Brain (organoid and tissue), 16 donors: ENCODE measurements at places on chromosomes 3 and 15.

DNA sequence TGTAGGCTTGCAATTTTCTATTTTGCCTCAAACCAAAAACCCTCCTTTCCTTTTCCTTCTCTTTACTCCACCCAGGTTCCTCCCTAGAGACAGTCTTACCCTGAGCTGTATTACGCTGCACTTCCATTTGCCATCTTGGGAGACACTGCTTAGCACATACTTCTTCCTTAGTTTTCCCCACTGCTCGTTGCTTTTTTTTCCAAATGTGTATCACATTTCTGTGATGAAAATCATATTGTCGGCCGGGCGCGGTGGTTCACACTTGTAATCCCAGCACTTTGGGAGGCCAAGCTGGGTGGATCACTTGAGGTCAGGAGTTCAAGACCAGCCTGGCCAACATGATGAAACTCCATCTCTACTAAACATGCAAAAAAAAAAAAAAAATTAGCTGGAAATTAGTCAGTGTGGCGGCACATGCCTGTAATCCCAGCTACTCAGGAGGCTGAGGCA, 29.5 kb downstream of the POPDC2 start:
- DNase-seq: no peak

DNA sequence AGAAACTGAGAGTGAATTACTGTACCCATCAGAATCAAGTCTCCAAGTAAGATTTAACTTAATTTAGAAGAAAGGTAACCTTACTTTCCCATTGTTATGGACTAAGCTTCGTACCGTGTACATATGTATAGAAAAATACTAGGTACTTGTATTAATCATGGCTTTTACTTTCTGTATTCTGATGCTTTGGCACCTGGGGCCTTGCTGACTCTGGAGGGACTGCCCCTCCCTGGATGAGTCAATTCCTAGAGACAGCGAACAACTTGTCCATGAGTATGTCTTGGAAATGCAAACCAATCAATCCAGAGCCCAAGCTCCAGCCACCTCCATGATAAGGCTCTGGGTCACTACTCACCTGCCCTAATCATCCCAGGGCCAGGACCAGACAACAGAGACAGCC, 50.0 kb upstream of the DGKG start:
- DNase-seq: no peak

DNA sequence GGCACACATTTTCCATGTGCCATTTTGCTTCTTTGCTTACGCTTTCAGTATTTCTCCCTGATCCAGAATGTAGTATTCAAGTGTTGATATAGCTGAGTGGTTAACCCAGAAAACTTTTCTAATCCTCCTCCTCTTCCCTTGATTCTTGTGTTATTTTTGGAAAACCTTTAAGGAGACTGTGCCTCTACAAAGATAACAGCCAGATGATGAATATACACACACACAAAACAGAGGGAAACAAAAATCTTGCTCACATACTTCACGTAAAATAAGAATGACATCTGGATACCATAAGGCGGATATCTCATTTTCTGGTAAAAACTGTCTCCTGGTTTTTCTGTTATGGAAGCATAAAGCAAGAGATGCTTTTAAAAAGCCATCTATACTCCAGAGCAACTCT, 295.8 kb upstream of the THBS1 start:
- no peak for DNase-seq

DNA sequence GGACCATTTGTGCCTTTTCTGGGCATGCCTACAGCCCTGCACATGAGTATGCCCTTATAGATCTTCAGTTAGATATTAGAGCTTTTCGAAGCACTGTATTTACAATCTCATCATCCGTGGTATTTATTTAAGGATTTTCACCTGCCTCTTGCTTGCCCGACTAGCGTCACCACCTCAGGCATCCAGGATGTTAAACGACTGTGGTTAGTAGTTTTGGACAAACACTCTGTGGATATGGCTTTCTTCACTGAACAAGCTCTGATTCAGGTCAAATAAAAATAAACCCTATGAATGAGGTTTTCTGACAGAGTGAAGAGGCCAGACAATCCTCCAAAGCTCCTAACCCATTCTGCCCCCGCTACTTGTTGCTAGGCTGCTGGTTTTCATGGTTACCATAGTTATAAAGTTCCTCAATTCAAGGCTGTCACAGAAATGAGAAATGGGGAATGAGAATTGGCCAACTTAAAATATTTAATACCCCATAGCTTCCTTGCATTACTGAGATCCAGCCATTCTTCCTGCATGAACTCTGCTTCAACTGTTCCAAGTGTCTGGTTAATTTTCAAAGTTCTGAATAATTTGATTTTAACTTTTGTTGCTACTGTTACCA, 440.1 kb downstream of the GABRG3 start:
- DNase-seq: no peak

- no peak for DNase-seq
Observed at GRCh38 chr3:43390255-43390588, 103.9 kb downstream of the SNRK start.

- no peak for DNase-seq
Observed at GRCh38 chr3:127066635-127067034, 83.7 kb downstream of the PLXNA1 start.

GRCh38 chr15:62881056-62881455, 161.5 kb upstream of the TPM1 start:
- DNase-seq: no peak

DNA sequence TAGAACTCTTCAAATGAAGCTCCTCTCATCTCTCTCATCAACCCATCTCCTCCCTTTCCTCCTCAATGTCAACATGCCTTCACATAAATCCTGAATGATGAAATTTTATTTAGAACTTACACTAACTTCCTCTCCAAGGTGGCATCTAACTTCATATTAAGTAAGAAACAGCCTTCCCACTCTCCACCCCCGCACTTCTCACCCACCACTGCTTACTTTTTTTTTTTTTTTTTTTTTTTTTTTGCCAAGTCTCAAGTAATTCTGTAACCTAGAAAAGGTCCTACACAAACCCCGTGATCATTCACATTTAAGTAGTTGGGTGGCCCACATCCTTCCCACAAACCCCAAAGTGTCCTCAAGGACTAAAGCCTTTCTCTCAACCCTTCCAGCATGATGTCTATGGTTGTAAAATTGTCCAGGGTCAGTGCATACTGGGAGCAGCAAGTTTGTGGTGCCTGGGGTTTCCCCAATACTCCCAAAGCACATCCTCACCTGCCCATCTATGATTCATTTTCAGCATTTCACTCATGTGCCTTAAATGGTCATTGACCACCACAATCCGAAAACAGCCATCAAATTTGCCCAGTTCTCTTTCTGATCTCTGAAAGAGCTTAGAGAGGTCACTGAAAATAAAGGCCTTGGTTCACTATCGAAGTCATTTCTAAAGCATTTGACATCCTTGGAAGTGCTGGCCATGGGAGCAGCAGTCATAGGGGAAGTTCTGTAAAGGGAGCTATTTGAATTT, 47.2 kb downstream of the CD86 start:
- DNase-seq: no peak

GRCh38 chr15:78263907-78264303, 457 bp upstream of the DNAJA4 start:
- no peak for DNase-seq

DNA sequence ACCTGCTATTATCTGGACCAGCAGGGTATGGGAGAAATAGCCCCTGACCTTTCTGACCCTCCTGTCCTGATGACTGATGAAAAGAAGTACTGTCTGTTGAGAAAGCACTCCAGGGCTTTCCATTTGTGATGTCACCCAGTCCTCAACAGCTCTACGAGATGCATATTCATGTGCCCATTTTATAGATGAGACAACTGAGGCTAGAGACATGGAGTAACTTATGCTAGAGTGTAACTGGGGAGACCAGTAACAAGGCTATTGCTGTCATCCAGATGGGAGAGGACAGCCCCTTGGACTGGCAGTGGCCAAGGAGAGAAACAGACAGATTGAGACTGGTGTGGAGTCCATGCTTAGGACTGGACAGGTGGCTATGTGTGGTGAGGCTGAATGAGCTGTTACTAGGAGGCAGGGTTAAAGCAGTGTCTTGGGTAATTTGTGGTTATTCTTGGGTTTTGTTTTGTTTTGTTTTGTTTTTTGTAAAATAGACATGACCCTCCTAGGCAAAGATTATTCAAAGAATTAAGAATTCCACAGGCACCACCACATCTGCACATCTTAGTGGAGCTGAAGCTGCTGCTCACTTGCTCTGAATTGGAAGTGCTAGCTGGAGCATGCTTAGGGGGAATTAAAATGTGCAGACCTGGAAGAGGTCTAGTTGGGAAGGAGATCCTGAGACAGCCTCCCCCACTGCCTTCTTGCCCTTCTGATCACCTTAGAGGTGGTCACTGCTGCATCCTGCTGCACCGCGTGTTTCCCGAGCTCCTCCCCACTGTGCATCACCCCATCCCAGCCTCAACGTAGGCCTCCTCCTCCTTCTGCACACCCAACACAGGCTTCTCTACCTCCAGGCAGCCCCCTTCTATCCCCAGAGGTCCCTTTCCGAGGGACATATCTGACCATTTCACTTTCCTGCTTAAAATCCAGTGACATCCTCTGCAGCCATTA, 8.4 kb downstream of the HRH1 start:
- no peak for DNase-seq

DNA sequence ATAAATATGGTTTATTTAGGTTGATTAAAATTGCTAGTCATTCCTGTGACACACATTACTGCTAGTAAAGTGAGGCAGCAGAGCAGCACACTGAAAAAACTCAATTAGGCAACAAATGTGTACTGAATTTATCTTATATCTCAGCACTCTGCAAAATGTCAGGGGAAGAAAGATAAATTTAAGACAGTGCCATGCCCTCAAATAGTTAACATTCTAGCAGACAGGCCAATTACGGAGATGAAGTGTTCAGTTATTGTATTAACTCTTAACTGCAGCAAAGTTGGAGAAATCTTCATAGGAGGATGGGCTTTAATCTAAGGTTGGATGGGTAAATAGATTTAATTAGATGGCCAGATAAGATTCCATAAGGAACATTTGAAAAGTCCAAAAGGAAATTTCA, 127.9 kb downstream of the PCCB start:
- no peak for DNase-seq

DNA sequence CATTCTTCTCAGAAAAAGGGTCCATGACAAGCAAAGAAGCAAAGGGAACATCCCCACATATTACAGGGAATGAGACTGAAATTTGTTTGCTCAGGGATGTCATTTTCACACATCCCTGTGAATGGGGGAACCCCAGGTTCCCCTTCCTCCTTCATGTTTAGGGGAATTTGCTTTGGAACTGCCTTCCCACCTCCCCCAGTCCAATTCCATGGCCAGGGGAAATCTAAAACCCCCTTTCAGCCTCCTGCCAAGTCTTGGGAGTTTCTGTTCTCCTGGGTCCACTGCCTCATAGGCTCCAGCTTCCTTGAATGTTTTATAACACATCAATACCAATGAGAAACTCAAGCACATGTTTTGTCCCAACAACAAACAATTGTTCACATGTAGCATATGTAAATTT, 297.5 kb upstream of the CTNNB1 start:
- no peak for DNase-seq

GRCh38 chr3:135927155-135927554, 38.4 kb upstream of the PPP2R3A start:
- DNase-seq: peak; percentile 5

GRCh38 chr3:159882790-159883779, 105.5 kb upstream of the IL12A start:
- DNase-seq: peak; percentile 69

- no peak for DNase-seq
Observed at GRCh38 chr3:176147251-176147650, 1050.0 kb downstream of the TBL1XR1 start.

DNA sequence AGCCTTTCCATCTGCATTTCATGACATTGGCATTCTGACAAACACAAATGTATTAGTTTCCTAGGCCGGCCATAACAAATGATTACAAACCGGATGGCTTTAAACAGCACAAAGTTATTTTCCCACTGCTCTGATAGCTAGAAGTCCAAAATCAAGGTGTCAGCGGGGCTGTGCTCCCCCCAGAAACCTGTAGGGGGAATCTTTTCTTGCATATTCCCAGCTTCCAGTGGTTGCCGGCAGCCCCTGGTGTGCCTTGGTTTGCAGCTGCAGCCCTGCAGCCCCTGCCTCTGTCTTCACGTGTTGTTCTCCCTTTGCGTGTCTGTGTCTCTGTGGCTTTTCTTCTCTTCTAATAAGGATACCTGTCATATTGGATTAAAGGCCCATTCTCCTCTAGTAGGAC, 79.0 kb upstream of the CDV3 start:
- no peak for DNase-seq

DNA sequence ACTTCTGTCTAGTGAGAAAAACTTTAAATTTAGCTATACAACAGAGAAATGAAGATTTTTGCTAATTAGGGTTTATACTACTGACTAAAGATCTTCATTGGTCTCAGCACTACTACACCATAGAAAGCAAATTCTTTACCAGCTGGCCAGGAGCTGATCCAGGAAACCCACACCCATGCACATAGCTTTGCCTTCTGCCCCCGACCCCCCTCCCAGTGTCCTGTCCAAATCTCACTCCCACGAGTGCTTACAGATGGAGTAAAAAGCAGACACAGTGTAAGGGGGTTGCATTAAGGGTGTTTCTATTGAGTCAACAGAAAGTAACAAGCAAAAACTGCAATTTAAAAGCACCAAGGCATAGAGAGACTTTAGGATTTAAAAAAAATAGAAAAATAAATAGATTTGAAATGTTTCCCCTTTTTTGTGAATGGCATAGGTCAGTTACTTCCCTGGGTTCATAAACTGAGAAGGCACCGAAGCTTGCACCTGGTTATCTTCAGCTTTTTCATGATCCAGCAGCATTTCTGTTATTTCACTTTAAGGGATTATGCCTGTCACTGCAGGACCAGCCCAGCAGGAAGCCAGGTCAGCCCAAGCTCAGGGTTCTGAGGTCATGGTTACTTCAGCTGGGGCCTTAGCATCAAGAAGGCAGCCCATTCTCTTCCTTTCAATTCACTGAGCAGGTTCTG, 124.3 kb downstream of the CTNNB1 start:
- peak; percentile 39 for DNase-seq

GRCh38 chr15:81939604-81940440, 106.0 kb downstream of the MEX3B start:
- no peak for DNase-seq

- DNase-seq: no peak
Observed at GRCh38 chr3:197881970-197882338, 68.0 kb upstream of the RPL35A start.

GRCh38 chr3:10646531-10647335, 141.3 kb upstream of the ATP2B2 start:
- no peak for DNase-seq

DNA sequence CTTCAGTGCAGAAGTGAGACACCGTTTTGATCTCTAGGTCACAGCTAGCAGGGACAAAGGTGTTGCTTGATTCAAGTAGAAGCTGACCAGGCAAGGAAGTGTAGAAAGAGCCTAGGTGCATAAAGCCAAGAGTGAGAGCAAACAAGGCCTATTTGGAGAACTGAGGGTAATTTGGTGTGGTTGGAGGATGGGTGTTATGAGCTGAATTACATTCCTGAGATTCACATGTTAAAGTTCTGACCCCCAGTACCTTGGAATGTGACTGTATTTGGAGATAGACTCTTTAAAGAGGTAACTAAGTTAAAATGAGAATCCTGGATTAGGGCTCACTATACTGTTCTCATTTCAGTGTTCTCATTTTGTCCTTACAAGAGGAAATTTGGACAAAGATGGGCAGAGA, 191.3 kb downstream of the ZMAT3 start:
- DNase-seq: no peak
